ENCODE measurements at places on chromosomes 16 and 17.
A peak's percentile ranks its signal among the peaks of the same experiment; 100 is the strongest.

DNA sequence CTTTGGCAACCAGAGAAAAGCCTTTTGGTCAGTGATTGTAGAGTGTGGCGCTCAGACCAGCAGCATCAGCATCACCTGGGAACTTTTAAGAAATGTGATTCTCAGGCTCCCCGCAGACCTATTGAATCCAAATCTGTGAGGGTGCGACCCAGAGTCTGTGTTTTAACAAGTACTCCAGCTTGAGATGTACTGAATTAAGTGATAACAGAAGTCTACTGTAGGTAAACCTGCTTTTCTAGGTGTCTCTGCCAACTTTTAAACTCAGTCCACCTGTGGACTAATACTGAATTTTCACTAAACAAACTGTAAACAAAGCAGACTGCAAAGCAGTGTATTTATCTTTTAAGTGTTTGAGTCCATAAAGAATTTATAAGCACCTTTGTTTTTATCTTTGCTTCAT is 43.6 kb downstream of the NUP93 start:
- DNase-seq, result no peak

DNA sequence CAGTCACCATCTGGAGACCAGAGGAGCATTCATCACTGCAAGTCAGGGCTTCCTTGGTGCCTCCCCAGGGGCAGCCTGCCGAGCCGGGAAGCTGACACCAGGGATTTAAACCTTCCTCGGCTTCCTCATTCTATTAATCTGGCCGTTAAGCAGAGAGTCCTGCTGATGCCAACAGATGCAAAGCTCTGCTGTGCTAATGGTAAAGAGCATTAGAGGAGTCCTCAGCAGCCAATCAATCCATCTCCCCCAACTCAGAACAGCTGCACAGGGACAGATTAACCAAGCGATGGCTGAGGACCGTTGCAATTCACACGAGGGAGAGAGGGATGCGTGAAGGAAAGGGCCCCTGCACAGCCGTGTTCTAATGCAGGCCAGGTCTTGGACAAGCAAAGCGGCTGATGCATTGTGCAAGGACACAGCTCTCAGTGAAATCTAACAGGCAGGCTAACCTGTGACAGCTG is 116.6 kb downstream of the XYLT1 start:
- peak; percentile 99 for DNase-seq

- peak; percentile 92 for DNase-seq
These were observed 18.6 kb upstream of the ZNF629 start for GRCh38 chr16:30805370-30806169.

- DNase-seq, result no peak
These were observed 59.4 kb upstream of the SIAH1 start for GRCh38 chr16:48444574-48444973.

DNA sequence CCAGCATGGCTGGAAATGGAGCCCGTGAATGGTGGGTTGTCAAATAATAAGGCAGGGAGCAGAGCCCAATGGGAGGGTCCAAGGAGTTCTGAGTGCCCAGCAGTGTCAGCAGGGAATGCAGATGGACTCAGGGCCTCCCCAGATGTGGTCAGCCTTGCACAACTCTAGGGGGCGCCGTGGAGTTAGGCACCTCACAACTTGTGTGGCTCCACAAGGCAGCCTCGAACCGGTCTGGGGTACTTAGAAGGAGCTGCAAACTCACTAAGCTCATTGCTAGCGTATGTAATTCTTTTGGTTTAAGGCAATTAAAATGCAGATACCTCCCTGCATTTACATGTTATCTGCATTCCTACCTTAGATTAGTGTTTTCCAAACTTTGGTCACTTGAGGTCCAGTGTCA is 18.1 kb downstream of the IRF8 start:
- no peak for DNase-seq
